Lower leg skin (tissue), 4 donors: ENCODE measurements at places on chromosomes 7 and 10. TPM values are rescaled to one million over a fixed set of nuclear protein-coding genes. Genes with fewer than 3 reads are reported as not detected.

GRCh38 chr7:47442605-47442865 lies 139.4 kb downstream of the TNS3 start:
- DNase-seq = no peak

- DNase-seq = no peak
Observed at GRCh38 chr10:8180360-8181109, 126.0 kb downstream of the GATA3 start.

GRCh38 chr10:129411393-129411705 lies 55.7 kb upstream of the MGMT start:
- DNase-seq = peak; percentile 66

DNA sequence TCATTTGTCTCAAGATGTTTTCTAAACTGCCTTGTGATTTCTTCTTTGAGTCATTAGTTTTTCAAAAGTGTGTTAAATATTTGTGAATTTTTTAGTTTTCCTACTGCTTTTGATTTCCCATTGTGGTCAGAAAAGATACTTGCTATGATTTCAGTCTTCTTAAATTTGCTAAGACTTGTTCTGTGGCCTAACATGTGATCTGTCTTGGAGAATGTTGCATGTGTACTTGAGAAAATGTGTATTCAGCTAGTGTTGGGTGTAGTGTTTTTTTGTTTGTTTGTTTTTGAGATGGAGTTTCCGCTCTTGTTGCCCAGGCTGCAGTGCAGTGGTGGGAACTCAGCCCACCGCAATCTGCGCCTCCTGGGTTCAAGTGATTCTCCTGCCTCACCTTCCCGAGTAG lies 28.6 kb downstream of the BMPR1A start:
- no peak for DNase-seq

The CADPS2 gene
- total RNA-seq = 11.6 TPM
